Fibroblast of skin of abdomen (primary cell): ENCODE measurements at places on chromosomes 3 and 15.
A peak's percentile ranks its signal among the peaks of the same experiment; 100 is the strongest.

DNA sequence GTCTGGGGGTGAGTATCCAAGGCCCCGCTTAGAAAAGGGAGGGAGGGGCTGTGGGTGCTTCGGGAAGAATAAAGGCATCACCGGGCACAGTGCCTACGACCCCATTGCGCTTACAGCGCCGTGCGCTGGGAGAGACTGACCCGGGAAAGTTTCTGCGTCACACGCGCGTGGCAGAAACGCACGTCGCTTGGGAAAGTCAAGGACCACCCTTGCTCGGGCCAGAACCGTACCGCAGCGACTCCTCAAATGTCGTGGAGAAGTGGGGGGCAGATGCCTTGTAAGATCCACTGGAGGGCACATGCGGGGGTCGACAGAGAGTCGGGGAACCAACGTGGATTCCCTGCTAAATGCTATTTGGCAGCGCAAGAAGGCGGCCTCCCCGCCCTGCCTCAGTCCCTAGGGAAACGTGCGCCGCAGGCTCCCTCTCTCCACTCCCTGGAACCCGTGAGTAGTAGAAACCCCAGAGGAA, 2.4 kb downstream of the ADAMTS9 start:
- peak; percentile 43 for DNase-seq

DNA sequence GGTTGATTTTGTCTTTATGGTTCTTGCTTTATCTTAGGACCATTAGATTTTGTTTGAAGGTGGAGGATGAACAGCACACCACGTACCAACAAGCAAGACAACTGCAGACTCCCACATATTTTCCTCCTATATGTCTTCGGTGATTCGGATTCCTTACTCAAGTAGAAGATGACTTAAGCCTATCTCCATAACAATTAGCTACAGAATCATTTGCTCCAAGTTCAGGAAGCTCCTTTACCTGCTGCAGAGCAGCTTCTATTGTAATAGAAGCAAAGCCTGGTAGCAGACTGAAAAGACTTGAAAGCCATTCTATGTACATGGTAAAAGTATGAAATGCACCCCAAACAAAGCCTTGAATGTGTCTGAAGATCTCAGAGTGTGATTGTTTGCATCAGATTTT, 229.0 kb downstream of the SOX2 start:
- no peak for DNase-seq

DNA sequence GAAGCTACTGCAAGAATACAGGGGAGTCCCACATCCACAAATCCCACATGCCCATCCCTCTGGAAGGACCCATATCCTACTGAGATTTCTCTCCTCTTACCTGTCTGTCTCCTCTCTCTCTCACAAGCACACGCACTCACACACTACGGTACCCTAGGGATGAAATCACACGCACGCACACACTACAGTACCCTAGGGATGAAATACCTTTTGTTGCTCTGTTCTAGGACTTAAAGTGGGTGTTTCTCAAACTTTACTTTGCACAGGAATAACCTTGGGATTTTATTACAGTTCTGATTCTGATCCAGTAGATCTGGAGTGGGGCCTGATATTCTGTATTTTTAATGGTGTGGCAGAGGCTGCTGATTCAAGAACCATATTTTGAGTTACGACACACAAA, 622.2 kb upstream of the ZNF385D start:
- no peak for DNase-seq

DNA sequence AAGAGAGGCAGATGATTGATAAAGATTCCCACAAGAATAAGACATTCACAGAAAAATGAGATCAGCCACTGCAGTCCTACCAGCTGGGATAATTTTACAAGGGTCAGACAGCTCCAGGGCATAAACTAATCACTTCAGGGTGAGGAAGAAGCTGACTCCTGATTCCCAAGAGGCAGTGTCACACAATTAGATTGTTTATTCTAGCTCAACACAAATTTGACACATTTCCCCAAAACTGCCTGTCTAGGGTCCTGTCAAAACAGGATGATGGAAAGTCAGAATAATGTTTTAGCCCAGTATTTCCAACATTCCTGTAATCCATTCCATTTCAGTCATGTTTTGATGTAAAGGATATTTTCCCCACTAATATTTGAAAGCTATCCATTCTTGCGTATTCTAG, 110.8 kb downstream of the TNIK start:
- peak; percentile 37 for DNase-seq

GRCh38 chr3:13093687-13094086, 20.5 kb upstream of the IQSEC1 start:
- no peak for DNase-seq

- DNase-seq = no peak
These were observed 14.0 kb upstream of the B3GNT5 start for GRCh38 chr3:183239046-183239445.

GRCh38 chr3:187328691-187329090, 37.2 kb upstream of the MASP1 start:
- no peak for DNase-seq

GRCh38 chr3:4703054-4703480, 209.9 kb downstream of the ITPR1 start:
- no peak for DNase-seq
